Adrenal gland (tissue), 19 donors: ENCODE measurements at places on chromosomes 2 and 18. TPM values are rescaled to one million over a fixed set of nuclear protein-coding genes. Genes with fewer than 3 reads are reported as not detected.

The GPR39 gene
- not detected for polyA plus RNA-seq

The LDLRAD4 gene
- polyA plus RNA-seq = 16.6 TPM

The KCNIP3 gene
- polyA plus RNA-seq = 3.2 TPM

- no peaks in the 10 kb centered on the region for H3K36me3 ChIP-seq
- no peaks in the 10 kb centered on the region for H3K27me3 ChIP-seq
- peak within 1 kb of the TSS; percentile 65 for H3K27ac ChIP-seq
- DNase-seq = peak; percentile 85
Observed at GRCh38 chr2:118013724-118014491, at the start of gene CCDC93. TSS of gene CCDC93 (minus strand) at chr2:118014070. CDS start at chr2:118013995, 75 bp downstream.

DNA sequence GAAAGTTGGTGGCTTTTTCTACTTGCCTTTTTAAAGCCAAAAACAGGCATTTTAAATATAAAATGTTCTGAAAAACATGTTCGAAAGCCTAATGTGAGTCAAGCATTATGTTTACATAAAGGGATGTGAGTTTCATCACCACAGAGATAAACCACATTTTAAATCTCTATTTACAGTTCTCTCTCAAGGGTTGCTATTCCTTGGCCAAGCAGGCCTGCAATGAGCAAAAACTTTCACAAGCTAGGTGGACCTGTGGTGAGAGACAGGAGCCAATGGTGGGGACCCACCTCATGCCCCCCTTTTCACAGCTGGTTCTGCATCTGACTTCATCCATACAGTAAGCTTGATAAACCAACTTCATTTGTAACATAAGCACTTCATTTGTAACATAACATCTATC lies 65.1 kb downstream of the CUL3 start:
- H3K36me3 ChIP-seq = no peaks in the 10 kb centered on the region
- peaks cover 12% of the 10 kb centered on the region for H3K4me1 ChIP-seq
- DNase-seq = no peak
- H3K4me3 ChIP-seq = no peak overlapping the region

DNA sequence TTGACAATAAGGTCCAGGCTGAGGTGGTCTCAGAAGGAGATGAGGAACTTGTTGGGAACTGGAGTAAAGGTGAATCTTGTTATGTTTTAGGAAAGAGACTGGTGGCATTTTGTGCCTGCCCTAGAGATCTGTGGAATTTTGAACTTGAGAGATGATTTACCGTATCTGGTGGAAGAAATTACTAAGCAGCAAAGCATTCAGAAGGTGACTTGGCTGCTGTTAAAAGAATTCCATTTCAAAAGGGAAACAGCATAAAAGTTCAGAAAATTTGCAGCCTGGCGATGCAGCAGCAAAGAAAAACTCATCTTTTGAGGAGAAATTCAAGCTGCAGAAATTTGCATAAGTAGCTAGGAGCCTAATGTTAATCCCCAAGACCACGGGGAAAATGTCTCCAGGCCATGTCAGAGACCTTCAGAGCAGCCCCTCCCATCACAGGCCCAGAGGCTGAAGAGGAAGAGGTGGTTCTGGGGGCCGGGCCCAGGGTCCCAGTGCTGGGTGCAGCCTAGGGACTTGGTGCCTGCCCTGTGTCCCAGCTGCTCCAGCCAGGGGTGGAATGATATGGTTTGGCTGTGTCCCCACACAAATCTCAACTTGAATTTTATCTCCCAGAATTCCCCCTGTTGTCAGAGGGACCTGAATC lies 73.5 kb downstream of the FIGN start:
- no peaks in the 10 kb centered on the region for H3K27me3 ChIP-seq
- peaks cover 3% of the 10 kb centered on the region for H3K4me1 ChIP-seq
- H3K36me3 ChIP-seq = no peaks in the 10 kb centered on the region
- no peak for DNase-seq

DNA sequence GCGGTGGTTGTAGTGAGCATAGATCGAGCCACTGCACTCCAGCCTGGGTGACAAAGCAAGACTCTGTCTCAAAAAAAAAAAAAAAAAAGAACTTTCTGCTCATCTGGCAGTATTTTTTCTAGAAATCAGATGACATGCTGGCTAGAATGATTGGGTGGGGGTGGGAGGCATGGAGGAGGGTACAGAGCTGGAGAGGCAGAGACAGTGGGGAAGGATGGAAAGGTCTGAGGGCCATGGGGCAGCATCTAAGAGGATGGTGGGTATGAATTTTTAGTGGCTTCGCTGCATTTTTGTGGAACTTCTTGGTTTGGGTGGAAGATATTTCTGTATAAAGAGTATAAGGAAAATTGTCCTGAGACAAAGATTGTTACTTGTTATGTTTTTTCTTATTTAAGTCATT lies 23.3 kb downstream of the ARMC9 start:
- no peak overlapping the region for H3K27ac ChIP-seq
- peaks cover 10% of the 10 kb centered on the region for H3K4me1 ChIP-seq
- no peak for DNase-seq
- no peak overlapping the region for H3K4me3 ChIP-seq
- no peaks in the 10 kb centered on the region for H3K27me3 ChIP-seq

DNA sequence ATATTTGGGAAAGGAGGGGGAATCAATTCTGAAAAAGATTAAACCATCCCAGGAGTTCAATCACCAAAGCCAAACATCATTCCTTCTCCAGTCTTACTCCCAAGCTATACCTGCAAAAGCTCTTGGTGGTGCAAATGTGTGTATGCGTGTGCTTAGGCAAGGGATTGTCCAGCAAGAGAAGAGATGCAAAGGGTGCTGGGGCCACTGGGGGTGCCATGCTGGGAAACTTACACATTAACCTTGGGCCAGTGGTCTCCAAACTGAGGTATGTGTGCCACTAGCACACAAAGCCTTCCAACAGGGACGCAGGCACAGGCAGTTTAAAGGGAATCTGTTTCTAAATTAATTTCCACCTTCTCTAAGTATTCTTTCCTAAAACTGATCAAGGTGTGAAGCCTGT lies 307.9 kb downstream of the NBAS start:
- no peak for DNase-seq
- H3K36me3 ChIP-seq = no peaks in the 10 kb centered on the region
- H3K27me3 ChIP-seq = no peaks in the 10 kb centered on the region
- H3K4me3 ChIP-seq = no peak overlapping the region

GRCh38 chr18:77666613-77667012 lies 417.0 kb downstream of the GALR1 start:
- H3K27me3 ChIP-seq = no peaks in the 10 kb centered on the region
- H3K36me3 ChIP-seq = no peaks in the 10 kb centered on the region
- no peaks in the 10 kb centered on the region for H3K4me1 ChIP-seq

- no peaks in the 10 kb centered on the region for H3K36me3 ChIP-seq
- H3K4me3 ChIP-seq = no peak overlapping the region
- no peaks in the 10 kb centered on the region for H3K27me3 ChIP-seq
- H3K27ac ChIP-seq = no peak overlapping the region
- DNase-seq = peak; percentile 5
- H3K4me1 ChIP-seq = no peaks in the 10 kb centered on the region
Observed at GRCh38 chr18:79478484-79479115, 82.9 kb downstream of the NFATC1 start.

DNA sequence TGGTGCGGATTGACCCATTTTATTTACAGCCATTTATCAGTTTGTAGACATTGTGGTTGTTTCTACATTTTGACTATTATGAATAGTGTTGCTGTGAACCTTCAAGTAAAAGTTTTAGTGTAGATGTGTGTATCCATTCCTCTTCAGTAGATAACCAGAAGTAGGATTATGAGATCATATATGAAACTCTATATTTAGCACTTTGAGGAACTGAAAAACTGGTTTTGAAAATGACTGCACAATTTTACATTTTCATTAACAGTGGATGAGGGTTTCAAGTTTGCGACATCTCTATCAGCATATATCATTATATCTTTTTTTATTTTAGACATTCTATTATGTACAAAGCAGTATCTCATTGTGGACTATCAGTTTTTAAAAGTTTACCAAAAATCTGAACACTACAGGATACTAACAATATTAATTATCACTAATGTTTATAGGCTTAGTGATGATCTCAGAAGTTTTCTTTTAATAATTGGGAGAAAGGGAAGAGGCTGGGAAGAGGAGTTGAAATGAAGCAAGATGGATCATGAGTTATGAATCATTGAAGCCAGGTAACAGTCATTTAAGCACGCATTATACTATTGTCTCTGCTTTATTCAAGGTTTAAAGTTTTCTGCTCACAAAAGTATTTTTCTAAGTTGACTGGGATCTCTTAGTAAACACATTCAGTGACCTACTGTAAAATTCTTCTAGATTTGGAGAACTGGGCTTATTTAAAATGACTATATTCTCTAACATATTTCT lies 329.0 kb upstream of the LRATD1 start:
- H3K4me3 ChIP-seq = no peak overlapping the region
- DNase-seq = no peak
- no peak overlapping the region for H3K27ac ChIP-seq
- no peaks in the 10 kb centered on the region for H3K27me3 ChIP-seq
- H3K4me1 ChIP-seq = no peaks in the 10 kb centered on the region

GRCh38 chr2:179444056-179444455 lies 179.4 kb upstream of the SESTD1 start:
- no peak for DNase-seq
- H3K36me3 ChIP-seq = no peaks in the 10 kb centered on the region
- no peak overlapping the region for H3K4me3 ChIP-seq
- no peak overlapping the region for H3K27ac ChIP-seq

DNA sequence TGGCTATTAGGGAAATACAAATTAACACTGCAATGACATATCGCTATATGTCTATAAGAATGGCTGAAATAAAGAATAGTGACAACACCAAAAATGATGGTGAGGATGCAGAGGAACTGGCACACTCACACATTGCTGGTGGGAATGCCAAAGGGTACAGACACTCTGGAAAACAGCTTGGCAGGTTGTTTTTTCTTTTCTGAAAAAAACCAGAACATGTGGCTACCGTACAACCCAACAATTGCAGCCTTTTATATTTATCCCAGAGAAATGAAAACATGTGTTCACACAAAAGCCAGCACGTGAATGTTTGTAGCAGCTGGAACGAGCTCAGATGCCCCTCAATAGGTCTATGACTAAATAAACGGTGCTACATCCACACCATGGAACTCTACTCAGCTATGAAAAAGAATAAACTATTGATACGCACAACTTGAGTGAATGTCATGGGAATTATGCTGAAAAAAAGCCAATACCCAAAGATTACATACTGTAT lies 45.9 kb downstream of the KCNE4 start:
- H3K4me1 ChIP-seq = peaks cover 14% of the 10 kb centered on the region
- no peak overlapping the region for H3K4me3 ChIP-seq
- H3K27me3 ChIP-seq = no peaks in the 10 kb centered on the region
- DNase-seq = no peak
- no peaks in the 10 kb centered on the region for H3K36me3 ChIP-seq

GRCh38 chr2:117342415-117342814 lies 472.1 kb upstream of the DDX18 start:
- H3K27ac ChIP-seq = no peak overlapping the region
- H3K4me3 ChIP-seq = no peak overlapping the region
- H3K27me3 ChIP-seq = no peaks in the 10 kb centered on the region
- no peak for DNase-seq
